ENCODE measurements at places on chromosomes 3 and 15.
A peak's percentile ranks its signal among the peaks of the same experiment; 100 is the strongest.

DNA sequence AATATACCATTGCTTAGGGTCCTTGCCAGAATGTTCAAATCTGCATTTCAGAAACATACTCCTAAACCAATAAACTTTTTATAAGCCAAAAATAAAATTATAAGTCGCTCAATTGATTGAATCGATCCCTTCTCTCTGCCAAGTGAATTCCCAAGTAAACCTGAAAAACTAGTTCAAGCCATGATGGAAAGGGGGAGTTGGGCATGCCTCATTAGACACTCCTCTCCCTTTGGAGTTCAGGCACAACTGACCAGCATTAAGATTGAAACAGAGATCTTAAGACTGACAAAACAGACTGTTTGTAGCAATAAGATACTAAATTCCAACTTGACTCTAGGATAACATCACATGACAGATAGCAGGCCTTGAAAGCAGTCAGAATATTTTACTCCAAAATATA lies 113.7 kb upstream of the RASGRP1 start:
- no peak for DNase-seq

DNA sequence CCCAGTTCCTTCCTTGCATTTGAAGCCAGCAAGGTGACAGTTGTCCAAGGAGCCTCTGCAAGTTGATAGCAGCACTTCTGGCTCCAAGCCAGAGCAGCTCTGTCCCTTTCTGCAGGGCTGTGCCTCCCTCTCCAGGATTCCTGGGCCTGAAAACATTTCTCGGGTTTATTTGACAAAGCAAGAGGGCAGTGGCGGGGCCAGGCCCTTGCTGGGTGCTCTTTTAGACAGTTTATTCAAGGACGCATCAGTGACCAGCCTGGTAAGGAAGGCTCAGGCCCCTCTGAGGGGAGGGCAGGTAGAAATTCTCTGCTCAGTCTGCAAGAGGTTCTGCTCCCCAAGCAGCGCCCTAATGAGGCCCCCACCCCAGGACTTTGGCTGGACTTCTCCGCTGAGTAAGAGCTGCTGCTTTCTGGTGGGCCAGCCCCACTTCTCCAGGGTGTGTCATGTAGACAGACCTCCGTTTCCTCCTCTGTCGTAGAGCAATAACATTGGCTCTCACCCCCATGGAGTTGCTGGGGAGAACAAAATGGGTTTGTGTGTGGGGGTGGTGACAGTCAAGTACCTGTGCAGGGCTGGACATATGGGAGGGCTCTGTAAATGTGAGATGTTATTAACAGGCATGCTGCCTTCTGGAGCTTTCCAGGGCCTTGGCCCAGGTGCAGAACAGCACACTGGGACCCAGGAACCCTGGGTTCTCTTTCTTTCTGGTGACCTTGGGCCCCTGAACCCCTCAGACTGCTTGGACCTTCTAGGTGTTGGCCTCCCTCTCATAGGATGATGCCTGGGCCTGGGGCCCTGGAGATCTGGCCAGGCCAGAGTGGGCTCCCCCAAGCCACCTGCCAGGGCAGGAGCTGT lies 146.2 kb upstream of the TLE3 start:
- DNase-seq: no peak

GRCh38 chr15:31606194-31606669 lies 279.6 kb downstream of the KLF13 start:
- peak; percentile 62 for DNase-seq

- DNase-seq: no peak
Observed at GRCh38 chr3:140180603-140181002, 245.6 kb downstream of the CLSTN2 start.

GRCh38 chr3:128468791-128469527 lies 2.3 kb upstream of the DNAJB8 start:
- DNase-seq: no peak

DNA sequence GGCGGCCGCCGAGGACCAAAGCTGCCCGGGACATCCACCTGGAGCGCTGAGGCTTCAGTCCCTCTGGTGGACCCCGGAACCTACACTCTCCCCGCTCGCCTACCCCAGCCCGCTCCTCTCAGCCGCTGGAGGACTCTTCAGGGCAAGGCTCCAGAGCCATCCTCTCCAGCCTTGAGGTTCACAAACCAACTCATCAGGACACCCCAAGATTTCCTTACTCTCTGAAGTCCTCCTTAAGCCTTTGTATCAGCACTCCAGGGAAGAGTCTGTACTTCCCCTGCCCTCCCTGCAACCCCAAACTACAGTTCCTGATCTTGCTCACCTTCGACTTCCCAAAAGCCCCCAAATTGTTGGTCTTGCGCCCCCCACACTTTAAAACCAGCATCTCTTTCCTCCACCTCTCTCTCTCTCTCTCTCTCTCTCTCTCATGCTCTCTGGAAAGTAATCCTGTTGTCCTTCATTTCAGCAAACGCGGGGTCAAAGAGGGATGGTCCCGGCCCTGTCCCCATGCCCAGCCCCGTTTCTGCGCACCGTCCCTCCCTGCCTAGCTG lies 438 bp downstream of the THBS1 start:
- no peak for DNase-seq

- DNase-seq: no peak
Observed at GRCh38 chr3:50271314-50271936, 2.5 kb downstream of the SEMA3B start.

- no peak for DNase-seq
Observed at GRCh38 chr3:134645515-134645914, 5.3 kb downstream of the KY start.

DNA sequence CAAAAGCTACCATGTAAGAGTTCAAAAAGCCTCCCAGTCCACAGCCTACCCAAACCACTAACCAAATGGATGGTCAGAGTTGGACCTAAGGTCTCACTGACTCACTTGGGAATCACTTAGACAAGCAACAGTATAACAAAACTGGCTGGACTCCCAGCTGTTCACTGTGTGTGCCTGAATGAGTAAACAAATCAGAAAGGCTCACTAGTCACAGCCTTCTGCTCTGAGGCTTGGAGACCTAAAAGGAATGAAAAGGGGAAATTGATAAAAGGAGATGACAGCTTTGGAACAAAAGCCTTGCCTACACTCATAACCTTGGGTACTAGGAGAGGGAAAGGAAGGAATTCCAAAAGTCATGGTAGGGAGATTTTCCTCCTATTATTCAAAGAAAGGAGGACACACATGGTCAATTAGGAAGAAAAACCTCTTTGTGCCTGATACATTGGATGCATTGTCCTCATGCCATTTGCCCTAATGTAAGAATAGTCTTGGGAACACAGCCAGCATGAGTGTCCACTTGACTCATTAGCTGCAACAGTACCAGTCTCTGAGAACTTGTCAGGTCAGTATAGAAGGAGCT lies 92.3 kb downstream of the FRMD5 start:
- DNase-seq: peak; percentile 97

DNA sequence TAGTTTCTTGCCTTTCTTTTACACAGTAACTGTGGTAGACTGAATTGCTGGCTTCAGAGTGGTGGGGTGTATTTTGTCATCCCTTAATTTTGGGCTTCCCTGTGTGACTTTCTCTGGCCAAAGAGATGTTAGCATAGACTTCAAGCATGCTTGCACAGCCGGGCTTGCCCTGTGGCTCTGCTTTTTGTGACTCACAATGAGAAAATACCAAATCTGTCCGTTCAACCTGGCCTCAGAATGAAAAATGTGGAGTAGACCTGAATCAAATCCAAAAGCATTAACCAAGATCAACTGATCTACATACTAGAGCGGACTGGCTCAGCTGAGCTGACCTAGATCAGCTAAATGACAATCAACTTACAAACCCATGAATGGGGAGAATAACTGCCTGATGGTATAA lies 51.4 kb downstream of the PLAAT1 start:
- no peak for DNase-seq

- no peak for DNase-seq
Observed at GRCh38 chr15:69476704-69477473, 24.3 kb downstream of the RPLP1 start.

DNA sequence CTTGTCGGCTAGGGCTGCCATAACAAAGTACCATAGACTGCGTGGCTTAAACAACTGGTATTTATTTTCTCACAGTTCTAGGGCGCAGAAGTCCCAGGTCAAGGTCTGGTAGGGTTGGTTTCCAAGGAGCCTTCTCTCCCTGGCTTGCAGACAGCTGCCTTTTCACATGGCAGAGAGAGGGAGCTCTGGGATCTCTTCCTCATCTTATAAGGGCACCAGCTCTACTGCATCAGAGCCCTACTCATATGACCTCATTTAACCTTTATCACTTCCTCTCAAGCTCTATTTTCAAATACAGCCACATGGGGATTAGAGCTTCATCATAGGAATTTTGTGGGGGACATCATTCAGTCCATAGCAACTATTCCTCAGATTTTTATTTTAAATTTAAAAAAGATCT lies 17.6 kb upstream of the PAQR9 start:
- no peak for DNase-seq

DNA sequence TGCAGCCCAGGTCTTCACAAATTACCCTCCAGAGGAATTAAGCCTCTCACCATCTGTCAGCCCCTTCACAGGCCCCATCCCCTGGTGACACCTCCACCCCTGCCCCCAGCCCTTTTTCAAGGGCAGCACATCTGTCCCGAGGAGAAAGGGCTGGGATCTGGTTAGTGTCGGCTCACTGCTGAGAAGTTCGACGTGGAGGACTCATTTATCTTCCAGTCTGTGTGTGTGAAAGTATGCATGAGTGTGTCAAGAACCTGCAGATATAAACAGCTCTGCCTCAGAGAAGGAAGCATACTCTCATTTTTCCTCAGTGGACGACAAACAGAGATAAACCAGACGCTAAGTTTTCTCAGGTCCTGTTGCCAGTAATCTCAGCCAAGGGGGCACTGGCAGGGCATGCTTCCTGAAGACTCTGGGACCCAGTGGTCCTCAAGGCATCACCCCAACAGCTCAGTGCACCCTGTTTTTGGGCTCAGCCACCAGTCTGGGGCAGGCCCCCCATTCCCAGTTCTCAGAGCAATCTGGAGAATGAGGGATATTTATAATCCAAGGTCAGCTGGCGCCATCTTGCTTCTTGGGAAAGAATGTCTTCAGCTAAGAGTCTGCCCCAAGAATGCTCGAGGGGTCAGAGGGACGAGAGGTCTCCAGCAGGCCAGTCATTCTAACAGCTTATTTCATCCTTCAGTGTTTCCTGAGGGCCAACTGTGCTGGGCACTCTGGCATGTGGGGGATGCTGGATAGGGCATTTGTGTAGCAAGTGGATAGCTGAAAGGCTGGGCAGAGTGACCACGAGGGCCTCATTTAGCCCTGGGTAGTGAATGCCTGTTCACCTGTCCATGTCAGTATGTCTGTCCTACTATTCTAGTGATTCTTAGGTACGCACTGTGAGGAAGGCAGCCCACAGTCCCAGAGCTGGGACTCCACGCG lies 73.6 kb downstream of the ADCY5 start:
- no peak for DNase-seq

DNA sequence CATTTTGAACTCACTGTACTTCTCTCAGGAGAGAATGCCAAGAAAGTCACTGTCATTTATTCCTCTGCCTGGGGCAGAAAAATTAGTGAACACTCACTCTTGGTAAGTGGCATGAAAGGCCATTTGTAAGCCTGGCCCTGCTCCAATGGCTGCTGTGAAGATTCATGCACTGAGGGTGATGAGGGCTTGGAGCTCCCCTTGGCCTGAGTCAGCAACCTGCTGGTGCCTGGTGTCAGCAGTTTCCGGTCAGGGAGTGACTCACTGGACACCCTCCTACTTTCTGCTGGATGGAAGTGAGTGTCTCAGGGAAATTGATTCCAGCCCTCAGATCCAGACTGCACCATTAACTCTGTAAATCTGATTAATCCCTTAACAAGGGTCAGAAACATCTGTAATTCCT lies 37.6 kb downstream of the TRA2B start:
- DNase-seq: peak; percentile 91

DNA sequence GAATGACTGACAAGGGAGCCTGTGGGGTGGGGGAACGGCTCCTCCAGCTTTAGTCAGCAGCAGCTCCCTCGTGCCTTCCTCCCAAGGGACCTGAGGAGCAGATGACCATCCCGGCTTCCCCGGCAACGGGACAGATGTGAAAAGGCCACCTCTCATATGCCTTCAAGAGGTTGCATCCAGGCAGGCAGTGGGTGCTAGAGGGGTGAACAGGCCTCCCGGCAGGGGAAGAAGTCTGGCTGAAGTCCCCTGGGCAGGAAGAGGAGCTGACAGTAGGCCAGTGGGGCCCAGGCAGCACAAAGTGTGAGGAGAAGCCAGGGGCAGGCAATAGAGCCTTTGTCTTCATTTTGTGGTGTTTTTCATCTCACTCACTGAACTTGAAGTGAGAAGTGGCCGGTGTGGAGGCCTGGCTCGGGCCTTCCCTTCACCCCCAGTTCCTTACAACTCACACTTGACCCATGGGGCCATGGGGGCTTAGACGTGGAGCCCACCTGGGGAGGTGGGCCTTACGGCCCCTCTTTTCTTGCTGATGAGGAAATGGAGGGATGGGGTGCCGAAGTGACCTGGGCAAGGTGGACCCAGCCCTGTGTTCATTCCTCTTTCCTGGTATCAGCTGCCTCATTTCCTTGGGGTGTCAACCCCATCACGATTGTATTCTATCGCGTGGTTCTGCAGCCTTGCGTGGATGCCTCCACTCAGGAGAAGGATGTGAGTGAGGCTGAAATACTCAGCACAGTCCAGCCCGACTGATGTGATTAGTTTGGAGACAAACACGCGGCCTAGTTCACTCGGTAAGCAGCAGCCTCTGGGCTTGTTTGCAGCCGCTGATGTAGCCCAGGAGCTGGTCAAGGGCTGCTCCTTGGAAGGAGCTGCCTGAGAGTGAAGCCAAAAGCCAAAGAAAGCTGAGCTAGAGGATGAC lies 115.5 kb upstream of the ALDH1A3 start:
- DNase-seq: no peak

DNA sequence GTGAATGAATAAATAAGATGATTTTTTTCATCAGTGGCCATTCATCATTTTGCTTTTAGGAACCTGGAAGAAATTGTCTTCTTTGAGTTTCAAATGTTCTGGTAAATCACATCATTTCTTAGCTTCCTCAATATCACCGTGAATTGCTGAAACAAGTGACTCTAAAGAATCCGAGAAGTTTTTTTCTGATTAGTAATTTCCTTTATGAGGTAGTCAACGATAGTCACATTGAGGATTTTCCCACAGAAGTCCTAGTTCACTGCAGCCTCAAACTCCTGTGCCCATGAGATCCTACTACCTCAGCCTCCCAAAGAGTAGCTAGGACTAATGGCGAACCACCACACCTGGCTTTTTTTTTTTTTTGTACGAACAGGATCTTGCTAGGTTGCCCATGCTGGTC lies 3.6 kb upstream of the TMPRSS7 start:
- DNase-seq: no peak

GRCh38 chr3:20023623-20024405 lies 11.8 kb upstream of the PP2D1 start:
- DNase-seq: no peak

GRCh38 chr3:178964551-178964950 lies 107.1 kb downstream of the ZMAT3 start:
- no peak for DNase-seq

DNA sequence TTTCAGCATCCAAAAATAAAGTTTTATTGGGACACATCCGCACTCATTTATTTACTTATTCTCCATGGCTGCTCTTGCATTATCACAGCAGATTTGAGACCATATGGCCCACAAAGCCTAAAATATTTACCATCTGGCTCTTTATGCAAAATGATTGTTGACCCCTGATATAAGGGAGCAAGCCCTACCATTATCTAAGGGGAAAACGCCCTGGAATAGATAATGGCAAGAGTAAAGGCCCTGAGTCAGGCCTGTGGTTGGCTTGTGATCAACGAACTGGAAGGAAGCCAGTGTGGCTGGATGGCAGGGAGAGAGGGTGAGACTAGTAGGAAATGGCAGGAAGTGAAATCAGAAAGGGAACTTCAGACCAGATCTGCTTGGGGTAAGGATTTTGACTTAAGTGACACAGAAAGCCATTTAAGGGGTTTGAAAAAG lies 24.6 kb upstream of the DMXL2 start:
- peak; percentile 36 for DNase-seq
